ENCODE measurements at places on chromosomes 2 and 18.
A peak's percentile ranks its signal among the peaks of the same experiment; 100 is the strongest.

GRCh38 chr18:50107468-50107977 lies 87.4 kb downstream of the MYO5B start:
- DNase-seq = no peak

- no peak for DNase-seq
Observed at GRCh38 chr18:25230658-25231326, 121.2 kb downstream of the ZNF521 start.

DNA sequence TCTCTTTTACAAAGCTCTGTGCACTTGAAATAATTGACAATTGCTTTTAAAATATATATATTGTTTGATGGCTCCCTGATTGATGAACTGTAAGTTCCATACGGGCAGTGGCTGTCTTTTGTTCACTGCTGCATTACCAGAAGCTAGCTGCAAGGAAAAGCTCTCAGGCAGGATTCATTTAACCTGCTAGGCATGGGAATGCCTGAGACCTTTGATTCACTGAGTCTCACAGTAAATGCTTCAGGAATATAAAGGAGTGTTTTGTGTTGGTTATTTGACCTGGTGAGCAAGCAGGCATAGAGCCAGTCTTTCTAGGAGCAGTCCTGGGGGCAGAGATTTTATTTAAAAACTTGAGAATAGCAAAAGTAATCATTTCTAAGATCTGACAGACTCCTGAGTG lies 193.2 kb upstream of the ITGA4 start:
- DNase-seq = no peak

GRCh38 chr2:239380831-239381708 lies 19.8 kb downstream of the HDAC4 start:
- no peak for DNase-seq

DNA sequence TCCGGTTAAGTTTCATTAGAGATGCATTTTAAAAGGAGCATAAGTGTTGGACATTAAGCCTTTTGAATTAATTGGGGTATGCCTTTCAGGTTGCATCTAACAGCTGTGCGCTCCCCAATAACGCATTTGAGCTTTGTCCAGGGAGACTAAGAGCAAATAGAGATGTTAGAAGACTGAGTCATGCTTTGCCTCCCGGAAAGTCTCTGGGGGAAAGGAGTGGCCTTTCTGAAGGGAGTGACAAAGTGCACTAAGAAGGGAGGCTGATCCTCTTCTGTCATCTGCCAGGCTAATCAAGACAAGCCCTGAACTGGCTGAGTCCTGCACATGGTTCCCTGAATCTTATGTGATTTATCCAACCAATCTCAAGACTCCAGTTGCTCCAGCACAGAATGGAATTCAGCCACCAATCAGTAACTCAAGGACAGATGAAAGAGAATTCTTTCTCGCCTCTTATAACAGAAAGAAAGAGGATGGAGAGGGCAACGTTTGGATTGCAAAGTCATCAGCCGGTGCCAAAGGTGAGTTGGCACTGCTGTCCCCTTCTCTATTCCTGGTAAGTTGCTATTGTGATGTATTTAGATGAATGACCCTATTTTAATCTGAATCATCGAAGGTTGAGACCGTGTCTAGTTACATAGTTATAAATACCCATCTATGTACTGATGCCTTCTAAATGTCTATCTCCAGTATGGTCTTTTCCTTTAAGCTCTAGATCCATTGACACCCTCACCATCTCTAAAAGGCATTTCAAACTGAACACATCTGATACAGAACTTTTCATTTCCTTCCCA lies 12.1 kb downstream of the TTL start:
- DNase-seq = peak; percentile 53

DNA sequence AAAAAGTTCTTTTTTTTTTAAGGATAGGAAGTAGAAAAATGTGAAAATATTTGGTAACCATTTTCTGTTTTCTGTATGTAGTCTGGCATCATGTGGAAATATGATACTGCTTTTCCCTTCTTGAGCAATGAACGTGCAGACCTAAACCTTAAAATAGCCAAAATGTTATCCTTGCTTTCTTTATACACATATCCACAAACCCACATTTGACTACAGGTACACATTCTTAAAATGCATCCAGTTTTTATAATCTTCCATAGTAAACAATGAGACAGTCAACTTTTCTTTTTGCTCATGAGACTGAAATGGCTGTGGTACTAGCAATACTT lies 90.9 kb downstream of the OSBPL6 start:
- DNase-seq = no peak

GRCh38 chr2:1717113-1717512 lies 27.2 kb downstream of the PXDN start:
- DNase-seq = no peak

GRCh38 chr2:105786231-105787230 lies 41.8 kb downstream of the NCK2 start:
- no peak for DNase-seq

DNA sequence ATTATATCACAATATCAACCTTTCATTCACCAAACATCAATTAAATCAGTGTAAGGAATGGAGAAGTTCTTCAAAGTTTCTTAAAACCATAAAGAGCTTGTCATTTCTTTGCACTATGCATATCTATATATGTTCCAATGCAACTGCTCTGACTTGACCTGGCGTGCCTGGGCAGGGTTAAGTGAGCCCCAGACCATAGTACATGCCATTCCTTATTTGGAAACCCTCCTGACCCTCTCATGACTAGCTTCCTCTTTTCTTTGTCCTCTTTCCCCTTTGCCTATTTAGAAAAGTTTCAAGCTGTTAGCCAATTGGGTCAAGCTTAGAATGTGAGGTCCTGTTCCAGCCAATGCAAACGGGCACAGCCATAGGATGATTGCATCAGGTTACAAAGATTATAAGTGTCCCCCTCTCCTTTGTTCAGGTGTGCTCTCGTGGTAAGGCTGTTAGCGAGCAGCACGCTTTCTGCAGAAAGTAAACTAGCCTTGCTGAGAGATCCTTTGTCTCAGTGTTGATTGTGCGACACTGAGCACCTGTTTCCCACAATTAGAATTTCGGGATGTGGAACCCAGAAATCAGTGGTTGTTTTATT lies 78.2 kb upstream of the UXS1 start:
- DNase-seq = no peak

DNA sequence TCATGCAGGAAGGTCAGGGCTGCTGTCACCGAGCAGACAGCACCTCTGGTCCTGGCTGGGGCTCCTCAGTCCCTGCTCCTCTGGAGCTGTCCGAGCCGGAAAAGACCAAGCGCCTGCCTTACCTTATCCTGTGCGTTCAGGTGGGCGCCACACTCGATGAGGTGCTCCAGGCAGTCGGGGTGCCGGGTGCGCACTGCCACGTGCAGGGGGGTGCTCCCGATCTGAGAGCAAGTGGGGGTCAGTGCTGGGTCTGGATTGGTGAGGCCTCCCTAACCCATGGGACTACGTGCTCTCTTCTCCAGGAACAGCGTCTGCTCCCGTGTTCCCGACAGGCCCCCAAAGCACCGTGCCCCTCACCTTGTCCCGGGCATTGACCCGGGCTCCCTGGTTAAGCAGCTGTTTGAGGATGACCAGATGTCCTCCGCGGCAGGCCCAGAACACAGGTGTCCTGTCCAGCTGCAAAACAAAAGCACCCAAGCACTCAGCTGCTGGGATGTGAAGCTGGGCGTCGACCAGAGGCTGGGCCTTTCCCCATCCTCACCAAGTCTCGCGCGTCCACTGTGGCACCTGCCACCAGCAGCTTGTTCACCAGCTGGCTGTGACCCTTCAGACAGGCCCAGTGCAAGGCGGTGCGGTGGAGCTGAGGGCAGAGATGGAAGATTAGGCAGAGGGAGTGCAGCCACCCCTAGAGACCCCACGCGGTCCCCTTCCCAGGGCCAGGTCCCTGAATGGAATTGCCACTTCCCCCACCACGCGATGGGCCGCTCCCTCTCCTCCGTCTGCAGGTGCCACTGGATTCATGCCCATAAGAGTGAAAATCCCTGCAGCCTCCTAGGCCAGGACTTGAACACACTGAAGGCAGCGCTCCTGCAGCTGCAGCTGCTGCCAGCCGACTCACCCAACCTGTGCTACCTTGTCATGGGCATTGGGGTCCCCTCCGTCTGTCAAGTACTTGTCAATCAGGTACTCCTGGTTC lies 3.7 kb downstream of the ANKRD23 start:
- no peak for DNase-seq

GRCh38 chr2:172200495-172201085 lies 97.9 kb upstream of the DLX2 start:
- DNase-seq = no peak

DNA sequence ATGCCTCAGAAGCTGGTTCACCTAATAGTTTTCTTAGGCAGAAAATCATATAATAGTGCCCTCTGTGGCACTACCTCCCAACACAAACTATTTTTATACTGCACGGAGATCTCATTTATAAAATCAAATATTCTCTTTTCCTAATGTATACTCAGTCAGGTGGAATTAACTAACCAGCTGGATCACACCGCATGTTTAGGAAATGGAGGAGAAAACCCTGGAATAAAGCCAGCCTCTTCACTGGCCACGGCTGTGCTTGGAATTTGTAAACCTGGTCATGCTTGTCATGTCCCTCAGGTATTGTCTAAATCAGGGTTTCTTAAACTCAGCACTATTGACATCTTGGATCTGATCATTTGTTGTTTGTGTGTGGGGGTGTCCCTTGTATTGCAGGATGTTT lies 85.6 kb downstream of the DOCK10 start:
- DNase-seq = no peak

DNA sequence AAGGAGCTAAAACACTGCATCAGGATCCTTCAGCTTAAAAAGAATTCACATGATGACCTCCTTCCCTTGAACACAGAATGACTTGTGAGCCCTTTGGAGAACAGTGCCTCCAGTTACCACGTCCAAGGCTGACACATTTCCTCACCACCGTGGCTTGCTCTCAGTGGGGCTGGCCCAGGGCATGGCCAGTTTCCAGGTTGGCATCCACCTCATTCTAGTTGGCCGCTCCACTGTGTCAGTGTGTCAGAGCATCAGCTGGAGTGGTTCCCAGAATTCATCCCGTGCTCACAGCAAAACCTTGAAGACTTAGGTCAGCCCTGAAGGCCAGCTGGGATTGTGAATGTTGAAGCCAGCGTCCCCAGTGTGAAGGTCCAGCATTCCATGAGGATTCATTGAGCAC lies 158.5 kb downstream of the INSIG2 start:
- no peak for DNase-seq

GRCh38 chr2:192202373-192202772 lies 7.6 kb upstream of the TMEFF2 start:
- no peak for DNase-seq

- no peak for DNase-seq
Observed at GRCh38 chr2:23244617-23245016, 140.4 kb upstream of the KLHL29 start.

GRCh38 chr2:215653344-215654030 lies 217.6 kb upstream of the FN1 start:
- DNase-seq = no peak

DNA sequence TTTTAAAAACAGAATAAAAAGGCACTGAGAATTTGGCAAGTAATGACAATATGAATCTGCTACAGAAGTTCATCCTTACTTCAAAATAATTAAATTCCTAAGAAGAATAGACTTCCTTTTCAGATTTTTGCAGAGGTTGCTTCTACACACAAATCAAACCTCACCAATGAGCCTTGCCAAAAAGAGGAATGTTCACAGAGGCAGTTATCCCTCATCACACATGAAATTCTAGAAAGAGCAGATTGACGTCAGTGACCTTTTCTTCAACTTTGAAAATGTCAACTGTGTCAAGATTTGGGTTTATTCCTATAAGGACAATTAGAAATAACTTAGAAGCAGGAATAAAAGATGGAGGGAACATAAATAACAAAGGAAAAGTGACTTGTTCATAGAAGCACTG lies 64.6 kb downstream of the MBD2 start:
- no peak for DNase-seq

DNA sequence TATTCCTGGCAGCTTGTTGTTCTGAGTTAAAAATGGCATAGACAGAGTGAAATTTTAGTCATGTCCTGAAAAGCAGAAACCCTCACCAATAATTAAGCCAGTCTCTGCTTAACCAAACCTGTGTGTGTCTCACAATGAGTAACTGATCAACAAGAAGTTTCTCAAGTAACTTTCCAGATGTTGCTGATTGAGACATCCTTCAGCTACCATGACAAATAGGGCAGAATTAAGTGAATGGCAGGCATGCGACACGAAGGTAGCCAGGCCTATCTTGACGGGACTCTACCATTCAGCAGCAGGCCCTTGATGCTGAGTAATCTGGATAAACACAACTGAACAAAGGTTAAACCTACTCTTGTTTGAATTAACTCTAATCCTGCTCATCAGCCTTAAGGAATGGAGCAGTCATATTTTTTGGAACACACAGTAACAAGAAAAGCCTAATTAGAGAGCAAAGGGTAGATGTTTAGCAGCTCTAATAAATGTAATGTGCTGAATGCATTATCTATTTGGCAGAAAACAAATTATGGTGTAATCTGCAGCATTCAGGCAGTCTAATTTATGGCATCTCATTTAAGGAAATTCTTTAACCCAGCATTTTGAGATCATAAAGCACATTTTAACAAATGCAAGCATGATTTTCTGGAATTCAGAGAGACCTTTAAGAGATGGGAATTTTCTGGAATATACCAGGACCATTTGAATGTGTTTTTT lies 159.5 kb upstream of the EPHA4 start:
- DNase-seq = no peak

DNA sequence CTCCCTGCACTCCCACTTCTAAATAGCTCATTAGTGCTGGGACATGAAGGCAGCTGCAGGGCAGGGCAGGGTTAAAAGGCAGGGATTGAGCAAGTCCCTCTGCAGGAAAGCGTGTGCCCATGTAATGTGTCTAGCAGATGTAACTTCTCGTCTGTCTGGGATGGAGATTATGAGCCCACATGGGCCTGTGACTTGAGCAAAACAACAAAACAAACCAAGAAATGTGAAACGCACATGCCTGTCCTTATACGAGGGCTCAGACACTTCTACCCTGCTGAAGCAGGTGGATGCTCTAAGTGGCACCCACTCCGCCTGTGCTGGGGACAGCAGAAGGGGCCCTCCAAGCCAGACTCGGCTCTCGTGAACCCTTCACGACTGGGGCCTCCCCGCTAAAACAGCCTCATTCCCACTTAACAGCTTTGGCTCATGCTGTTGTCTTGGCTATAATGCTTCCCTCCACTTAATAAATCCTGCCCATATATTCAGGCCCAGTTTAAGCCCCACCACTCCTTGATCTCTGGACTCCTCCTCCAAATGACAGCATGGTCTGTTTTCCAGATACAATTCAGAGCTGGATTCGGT lies 40.9 kb downstream of the TMEM247 start:
- no peak for DNase-seq

GRCh38 chr2:20423847-20424246 lies 23.0 kb upstream of the RHOB start:
- DNase-seq = no peak

- no peak for DNase-seq
Observed at GRCh38 chr2:30664761-30665358, 142.4 kb downstream of the CAPN13 start.

DNA sequence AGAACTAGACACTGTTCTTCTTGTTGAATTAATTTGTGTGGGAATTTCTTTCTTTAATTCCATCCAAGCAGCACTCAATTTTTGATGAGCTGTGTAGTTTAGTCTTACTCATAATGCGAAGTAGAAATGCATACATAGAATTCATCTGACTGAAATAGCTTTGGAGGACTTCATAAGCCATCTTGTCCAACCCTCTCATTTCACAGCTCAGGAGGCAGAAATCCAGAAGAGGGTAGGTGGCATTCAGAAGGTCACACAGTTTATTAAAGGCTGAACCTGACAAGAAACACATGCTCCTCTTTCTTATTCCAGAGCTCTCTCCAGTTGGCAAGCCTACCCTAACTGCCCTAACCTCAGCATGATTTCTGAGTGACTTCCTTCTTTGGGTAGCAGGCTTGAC lies 169.2 kb upstream of the NOSTRIN start:
- DNase-seq = no peak
